T-cell (primary cell): ENCODE measurements at places on chromosomes 2 and 18.

DNA sequence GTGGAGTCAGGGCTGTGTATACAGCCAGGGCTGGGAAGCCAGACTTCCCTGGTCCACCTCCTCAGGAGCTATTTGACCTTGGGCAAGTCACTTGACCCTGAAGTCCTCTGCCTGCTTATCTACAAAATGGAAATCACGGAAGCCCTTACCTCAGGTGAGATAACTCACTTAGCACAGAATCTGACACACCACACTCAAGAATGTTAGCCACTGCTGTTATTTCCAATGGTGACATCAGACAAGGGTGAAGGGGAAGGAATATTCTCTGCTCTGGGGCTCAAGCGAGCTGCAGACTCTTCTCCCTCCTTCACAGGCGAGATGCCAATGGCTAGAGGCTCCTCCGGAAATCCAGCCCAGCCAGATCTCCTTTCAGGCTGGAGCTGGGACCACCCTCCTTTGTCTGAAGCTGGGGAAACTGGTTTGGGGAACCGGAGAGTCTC is 189.6 kb downstream of the HAUS1 start:
- DNase-seq = no peak

DNA sequence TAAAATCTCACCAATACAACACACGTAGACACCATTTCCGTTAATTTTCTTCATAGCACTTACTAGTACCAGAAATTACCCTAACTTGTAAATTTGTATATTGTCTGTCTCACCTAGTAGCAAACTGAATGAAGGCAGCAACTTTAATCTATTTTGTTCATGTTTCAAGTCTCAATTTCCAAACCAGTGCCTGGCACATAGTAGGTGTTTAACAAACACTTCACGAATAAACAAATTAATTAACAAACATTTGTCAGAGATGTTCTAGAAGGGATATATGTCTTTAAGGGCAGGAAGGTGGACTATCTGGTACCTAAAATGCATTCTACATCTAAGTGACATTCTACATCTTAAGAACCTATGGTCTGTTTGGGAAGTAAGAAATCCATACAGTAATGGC is 963 bp downstream of the THADA start:
- no peak for DNase-seq

GRCh38 chr18:75562216-75562615 is 134.7 kb upstream of the SMIM21 start:
- no peak for DNase-seq

DNA sequence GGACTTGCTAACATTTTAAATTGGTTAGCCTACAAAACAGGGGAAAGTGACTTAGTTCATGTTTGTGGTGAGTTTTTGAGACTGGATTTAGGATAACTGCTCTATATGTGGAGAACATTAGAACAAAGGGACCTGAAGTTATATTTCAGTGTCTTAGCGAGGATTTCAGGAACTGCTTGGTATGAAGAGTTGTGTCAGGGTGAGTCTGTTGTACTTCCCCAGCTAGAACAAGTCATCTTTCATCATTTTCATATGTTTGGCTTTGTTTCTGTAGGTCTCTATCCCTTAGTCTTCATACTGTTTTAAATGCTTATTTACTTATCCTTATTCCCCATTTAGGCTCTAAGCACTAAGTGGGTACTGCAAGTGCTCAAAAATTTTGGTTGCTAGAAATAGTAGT is 41.9 kb downstream of the KCMF1 start:
- no peak for DNase-seq

GRCh38 chr2:3201281-3201680 is 176.3 kb downstream of the EIPR1 start:
- DNase-seq = no peak

DNA sequence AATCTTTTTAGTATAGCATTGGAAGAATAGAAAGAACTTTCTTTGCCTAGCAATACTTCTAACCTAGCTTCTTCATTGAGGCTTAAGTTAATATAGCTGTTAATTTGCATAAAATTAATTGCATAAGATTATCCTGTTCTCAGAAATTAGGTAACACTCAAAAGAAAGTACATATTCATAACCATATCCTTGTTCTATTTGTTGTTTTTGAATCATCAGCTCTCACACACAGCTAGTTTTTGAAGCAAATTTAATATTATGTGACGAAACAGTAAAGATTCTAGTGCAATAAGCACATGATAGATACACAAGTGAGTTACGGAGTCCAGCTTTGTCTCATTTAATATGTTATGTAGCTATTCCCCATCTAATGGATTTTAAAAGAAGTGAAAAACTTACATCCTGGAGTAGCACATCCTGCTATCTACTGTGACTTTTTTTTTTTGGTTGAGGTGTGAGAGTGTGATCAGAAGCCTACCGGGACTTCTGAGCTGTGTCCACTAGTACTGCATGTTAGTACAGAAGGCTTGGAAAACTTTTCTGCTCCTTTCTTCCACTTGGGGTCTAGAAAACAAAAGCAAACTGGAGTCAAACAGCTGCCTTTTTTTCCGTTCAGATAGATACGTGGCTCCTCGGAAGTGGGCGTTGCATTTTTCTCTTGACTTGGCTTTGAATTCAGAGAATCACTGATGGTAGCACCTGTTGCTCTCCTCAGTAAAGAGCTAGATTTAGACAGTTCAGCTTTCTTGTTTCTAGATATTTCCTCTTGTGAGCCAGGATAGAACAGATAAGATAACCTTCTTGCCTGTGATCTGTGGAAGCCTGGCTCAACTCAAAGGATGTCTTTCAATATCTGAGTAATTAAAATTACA is 27.2 kb downstream of the KDM3A start:
- no peak for DNase-seq

DNA sequence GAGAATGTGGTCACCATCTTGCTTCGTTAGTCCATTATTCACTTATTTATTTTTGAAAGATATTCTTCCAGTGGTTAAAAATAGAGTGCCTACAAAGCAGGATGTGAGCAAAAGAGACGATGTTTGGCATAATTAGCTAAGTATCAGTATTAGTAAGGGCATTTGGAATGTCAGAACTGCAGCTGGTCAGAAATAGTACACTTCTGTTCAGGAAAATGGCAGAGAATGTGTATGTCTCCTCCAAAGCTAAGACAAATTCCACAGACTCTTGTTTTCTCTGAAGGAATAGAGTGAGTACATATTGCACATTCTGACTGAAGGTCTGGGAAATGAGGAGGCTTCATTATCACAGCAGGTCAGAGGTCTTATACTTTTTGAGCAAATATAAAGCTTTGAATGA is 209.0 kb downstream of the L3MBTL4 start:
- DNase-seq = no peak

DNA sequence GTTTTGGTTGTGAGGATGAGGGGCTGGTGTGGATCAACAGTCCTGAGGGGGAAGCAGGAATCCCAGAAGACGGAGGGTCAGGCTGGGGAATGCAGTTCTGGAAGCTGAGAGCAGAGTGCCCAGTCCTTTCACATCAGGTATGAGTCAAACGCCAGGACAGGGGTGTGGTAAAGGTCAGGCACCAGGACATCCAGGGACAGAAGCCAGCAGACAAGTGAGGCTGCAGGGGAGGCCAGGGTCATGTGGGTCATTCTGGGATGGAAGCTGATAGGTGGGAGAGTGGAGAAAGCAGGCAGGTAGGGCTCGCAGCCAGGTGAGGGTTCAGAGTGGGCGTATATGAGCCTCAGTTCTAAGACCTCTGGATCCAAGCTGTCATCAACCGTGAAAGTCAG is 12.8 kb upstream of the GNLY start:
- DNase-seq = no peak
